NCI-H446 treated with DMSO at 0.1 percent for 48 hours (cell line): ENCODE measurements at places on chromosomes 5 and 9.

DNA sequence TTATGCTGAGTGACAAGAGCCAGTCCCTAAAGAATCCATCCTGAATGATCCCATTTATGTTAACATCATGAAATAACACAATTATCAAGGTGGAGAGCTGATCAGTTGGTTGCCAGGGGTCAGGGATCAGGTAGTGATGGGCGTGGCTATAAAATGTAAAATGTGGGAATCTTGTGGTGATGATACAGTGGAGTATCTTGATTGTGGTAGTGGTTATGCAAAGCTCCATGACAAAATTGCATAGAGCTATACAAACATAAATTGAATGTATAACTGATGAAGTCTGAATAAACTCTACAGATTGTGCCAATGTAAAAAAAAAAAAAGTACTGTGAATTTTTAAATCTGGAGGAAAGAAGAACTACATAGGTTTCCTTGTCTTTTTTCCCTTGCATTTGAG is 104.6 kb upstream of the SPATA31C2 start:
- no peak for DNase-seq

DNA sequence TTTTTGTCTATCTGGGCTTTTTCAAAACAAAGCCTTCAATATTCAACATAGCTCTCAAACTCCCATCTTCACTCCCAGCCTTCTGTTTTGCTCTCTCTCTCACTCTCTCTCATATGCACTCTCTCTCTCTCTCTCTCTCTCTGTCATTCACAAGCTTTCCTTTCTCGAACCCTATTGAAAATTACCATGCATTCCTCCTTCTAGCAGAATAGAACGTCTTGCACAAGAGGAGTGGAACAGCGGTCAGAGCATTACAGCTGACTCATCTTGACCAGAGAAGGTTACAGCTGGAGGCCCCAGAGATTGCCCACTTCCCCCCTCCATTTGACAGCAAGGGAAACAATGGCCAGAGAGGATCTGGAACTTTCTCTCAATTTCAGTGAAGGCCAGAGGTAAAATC is 51.0 kb upstream of the LIFR start:
- DNase-seq, result no peak

- no peak for DNase-seq
Measured at GRCh38 chr5:35657877-35658276, 40.2 kb downstream of the SPEF2 start.

DNA sequence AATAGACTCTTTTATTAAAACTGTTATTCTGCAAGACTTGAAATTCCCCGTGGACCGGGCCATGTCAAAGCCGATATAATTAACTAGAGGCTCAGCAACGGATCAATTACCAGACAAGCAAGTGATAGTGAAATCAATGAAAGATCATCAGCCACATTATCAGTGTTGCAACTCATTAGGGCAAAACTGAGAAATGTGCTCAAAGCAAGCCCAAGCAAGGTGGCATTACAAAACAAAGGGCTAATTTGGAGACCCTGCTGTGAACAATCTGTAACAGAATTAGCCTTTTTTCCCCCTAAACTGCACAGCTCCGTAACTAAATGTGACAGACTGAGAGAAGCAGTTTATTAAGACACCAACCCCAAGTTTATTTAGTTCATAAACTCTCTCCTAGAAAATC is 140.3 kb downstream of the BNC2 start:
- DNase-seq, result no peak

DNA sequence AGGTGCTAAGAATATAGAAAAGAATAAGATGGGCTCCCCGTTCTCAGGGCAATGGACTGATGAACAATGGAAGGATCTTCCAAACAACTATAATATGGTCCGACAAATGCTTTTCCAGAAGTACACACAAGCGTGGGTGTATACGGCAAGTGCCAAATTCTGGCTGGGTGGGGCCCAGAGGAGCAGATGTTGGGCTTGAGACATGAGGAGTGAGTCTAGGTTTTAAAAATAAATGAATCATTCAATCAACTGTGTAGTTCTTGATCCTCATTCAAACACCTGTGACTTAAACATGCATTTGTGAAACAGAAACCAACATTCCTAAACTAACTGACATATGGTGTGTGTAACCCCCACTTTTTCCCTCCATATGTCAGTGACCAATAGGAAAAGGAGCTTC is 47.9 kb downstream of the MFAP3 start:
- DNase-seq, result peak; percentile 69

GRCh38 chr5:9681706-9682105 is 51.6 kb upstream of the TAS2R1 start:
- DNase-seq, result no peak

GRCh38 chr9:131298341-131298740 is 8.8 kb downstream of the PLPP7 start:
- no peak for DNase-seq

DNA sequence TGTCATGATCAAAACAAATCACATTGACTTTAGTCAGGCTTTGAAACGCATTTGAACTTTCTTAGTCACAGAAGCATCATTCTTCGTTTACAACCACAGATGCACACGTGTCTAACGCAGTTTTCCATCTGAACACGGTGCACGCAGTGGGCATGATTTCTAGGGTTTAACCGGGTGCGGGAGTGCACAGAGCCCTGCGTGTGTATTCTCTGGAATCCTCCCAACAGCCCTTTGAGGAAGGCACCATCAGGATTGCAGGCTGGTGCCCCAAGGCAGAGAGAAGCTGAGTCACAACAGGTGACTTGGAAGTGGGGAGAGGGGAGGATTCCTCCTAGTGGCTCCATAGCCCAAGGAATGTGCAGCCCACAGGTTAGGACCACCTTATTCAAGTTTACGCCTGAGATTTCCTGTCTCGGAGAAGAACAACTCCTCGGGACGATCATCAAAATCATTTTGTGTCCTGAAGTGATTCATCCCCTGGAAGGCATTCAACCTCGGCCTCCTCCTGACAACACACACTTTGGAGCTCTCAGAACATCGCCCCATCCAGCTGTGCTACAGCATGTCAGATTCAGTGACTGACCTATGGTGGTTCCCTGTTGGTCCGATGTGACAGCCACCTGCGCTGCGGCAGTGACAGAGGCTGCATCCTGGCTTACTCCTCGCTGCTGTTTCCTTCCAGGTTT is 13.1 kb downstream of the ROPN1L start:
- DNase-seq, result no peak

- no peak for DNase-seq
Measured at GRCh38 chr9:30289435-30289834, 2095.0 kb upstream of the ACO1 start.

- DNase-seq, result no peak
Measured at GRCh38 chr5:122864400-122864799, 19.0 kb downstream of the SNX24 start.

DNA sequence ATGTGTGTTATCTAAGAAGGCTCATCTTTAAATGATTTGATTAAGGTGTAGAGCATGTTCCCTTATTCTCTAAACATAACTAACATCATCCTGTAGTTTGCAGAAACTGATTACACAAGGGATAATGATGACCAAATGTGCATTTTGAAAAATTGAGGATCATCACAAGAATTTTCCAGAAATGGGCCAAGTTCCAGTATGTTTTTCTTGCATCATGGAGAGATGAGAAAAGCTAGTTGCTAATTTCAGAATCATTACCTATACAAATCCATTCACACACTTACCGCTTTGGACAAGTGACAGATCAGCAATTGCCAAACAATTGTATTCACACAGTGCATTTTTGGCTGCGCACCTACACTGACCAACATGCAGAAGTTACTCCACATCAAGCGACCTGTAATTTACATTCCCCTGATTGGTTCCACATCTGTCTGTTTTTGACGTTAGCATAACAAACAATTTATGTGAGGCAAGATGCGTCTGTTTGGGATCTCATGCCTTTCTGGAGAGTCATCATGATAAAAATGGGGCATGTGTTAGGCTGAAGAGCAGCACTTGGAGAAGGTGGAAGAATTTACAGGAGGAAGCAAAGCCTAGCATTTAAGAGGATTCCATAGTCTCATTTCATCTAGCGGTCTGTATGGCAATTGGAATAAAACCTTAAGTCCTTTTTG is 2.8 kb upstream of the BNC2 start:
- no peak for DNase-seq

- DNase-seq, result no peak
Measured at GRCh38 chr5:59588922-59589321, 304.6 kb downstream of the PDE4D start.

DNA sequence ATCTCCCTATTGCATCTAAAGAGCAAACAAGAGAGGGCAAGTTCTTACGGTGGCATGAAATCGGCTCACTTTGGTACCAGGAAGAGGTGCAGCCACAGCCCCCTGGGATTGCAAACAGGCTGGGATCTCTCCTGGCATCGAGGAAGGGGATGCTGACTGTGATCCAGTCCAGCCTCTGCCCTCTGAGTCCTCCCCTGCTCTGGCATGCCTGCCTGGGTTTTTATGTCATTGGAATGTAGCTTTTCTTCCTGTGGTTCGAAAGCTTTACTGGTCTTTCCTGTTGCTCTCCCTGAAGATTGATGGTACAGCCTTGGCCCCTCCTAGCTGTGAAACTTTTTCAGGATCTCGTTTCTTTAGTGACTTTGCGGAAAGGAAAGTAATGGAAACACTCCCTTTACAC is 6.6 kb downstream of the SLC46A2 start:
- no peak for DNase-seq

- DNase-seq, result no peak
Measured at GRCh38 chr5:111972080-111972479, 215.1 kb upstream of the NREP start.

GRCh38 chr5:96683810-96684209 is 21.6 kb downstream of the CAST start:
- DNase-seq, result no peak

DNA sequence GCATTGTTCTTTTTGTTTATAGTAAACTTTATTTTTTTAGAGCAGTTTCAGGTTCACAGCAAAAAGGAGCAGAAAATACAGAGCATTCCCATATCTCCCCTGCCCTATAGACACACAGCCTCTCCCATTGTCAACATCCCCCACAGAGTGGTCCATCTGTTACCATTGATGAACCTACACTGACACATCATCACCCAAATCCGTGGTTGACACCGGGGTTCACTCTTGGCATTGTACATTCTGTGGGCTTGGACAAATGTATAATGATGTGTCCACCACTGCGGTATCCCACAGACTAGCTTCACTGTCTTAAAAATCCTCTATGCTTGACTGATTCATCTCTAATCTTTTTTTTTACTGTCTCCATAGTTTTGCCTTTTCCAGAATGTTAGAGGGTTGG is 120.7 kb upstream of the SPATA31C2 start:
- no peak for DNase-seq

DNA sequence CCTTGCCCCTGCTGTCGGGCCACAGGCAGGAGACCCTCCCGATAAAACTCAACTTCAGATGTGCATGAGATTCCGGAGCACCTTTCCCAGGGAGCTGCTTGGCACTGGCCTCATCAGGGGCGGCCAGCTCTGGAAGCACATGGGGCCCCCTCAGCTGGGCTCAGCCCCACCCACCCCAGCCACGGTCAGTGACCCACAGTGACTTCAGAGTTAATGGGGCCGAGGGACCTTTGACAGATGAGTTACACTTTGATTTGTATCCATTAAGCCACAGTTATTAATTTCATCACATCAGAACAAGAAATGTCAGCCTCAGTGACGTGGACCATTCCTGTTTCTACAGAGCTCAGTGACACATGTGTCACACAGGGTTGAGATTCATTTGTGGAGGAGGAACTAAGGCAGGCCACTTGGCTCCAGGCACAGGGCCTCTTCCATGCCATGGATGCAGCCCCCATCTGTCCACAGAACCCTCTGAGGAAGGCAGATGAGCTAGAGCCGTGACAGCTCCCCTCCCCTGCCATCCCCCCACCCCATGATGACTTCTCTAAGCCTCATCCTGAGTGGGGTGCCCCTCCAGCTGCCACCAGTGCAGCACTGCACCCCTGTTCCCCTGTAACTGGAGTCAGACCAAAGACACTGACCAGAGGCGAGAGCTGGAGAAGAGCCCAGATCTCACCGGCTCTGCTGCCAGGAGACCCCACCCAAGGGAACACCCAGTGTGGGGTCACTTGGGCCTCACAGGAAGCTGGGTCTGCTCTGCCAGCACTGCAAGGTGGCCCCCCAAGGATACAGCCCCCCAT is 69.4 kb upstream of the ADAMTS2 start:
- DNase-seq, result no peak

DNA sequence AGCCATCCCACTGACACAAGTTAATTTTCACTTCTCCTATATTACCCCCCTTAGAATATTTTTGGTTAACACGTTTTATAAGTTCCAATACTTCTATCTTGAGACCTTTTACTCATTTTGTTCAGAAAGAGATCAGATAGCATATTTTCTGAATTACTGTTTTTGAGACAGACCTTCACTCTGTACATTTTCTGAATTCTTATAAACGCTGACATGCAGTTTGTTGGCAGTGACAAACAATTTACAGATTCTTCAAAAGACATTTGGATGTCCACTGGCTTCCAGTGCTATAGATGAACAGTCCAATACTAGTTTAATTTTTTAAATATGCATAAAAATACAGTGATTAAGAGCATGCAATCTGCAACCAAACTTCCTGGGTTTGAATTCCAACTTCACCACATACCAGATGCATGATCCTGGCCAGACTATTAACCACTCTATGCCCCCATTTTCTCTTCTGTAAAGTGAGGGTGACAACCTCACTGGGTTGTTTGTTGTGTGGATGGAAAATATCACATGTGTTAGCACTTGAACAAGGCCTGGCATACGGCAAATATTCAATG is 142.1 kb downstream of the AGTPBP1 start:
- DNase-seq, result no peak

DNA sequence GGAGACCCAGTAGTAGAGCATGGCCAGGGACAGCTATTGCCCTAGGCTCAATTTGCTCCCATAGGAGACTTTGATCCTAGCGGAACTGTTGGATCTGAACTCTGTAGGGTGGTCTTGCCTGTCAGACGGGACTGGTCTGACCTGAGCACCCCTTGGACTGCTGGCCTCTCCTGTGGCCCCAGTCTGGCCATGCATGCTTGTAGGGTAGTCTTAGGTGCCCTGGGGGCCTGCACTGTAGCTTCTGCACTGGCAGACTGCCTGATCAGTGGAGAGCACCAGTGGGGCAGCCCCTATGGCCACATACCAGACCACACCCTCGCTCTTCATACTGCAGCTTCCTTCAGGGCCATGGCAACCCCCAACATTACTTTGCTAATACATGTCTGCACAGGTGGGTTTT is 396.1 kb upstream of the GRAMD2B start:
- no peak for DNase-seq

DNA sequence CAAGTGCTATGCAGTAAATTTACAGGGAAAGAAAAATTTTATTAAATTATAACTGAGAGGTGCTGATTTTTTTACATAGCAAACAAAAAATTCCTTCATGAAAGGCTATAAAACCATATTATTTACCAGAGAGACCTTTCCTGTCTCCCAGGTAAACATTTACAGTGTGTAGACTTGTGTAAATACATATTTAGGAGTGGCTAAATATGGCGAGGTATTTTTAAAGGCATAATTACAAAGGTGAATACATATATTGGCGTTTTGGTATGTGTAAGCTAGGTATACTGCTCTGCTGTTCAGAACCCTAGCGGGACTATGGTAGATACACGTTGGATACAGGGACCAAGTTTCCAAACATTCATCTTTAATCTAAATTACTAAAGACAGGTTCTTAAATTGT is 170.6 kb upstream of the MEF2C start:
- DNase-seq, result no peak
